ENCODE measurements at places on chromosomes 13 and 19. TPM values are rescaled to one million over a fixed set of nuclear protein-coding genes. Genes with fewer than 3 reads are reported as not detected.

Gene PRMT1
- total RNA-seq, result 454 TPM

DNA sequence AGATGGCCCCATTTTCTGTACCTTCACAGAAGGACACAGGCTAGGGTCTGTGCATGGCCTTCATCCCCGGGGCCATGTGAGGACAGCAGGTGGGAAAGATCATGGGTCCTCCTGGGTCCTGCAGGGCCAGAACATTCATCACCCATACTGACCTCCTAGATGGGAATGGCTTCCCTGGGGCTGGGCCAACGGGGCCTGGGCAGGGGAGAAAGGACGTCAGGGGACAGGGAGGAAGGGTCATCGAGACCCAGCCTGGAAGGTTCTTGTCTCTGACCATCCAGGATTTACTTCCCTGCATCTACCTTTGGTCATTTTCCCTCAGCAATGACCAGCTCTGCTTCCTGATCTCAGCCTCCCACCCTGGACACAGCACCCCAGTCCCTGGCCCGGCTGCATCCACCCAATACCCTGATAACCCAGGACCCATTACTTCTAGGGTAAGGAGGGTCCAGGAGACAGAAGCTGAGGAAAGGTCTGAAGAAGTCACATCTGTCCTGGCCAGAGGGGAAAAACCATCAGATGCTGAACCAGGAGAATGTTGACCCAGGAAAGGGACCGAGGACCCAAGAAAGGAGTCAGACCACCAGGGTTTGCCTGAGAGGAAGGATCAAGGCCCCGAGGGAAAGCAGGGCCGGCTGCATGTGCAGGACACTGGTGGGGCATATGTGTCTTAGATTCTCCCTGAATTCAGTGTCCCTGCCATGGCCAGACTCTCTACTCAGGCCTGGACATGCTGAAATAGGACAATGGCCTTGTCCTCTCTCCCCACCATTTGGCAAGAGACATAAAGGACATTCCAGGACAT, 7.0 kb upstream of the CEACAM7 start:
- H3K4me1 ChIP-seq, result no peaks in the 10 kb centered on the region
- no peak overlapping the region for H3K4me3 ChIP-seq
- H3K27ac ChIP-seq, result no peak overlapping the region
- peaks cover 4% of the 10 kb centered on the region for H3K36me3 ChIP-seq
- no peak for DNase-seq

- peaks cover 43% of the 10 kb centered on the region for H3K4me1 ChIP-seq
- H3K27me3 ChIP-seq, result peaks cover 19% of the 10 kb centered on the region
- H3K4me3 ChIP-seq, result peak overlapping the region; percentile 96
- peaks cover 26% of the 10 kb centered on the region for H3K36me3 ChIP-seq
- no peak for DNase-seq
These were observed 1.8 kb downstream of the HMGB1 start for GRCh38 chr13:30463787-30464495.

DNA sequence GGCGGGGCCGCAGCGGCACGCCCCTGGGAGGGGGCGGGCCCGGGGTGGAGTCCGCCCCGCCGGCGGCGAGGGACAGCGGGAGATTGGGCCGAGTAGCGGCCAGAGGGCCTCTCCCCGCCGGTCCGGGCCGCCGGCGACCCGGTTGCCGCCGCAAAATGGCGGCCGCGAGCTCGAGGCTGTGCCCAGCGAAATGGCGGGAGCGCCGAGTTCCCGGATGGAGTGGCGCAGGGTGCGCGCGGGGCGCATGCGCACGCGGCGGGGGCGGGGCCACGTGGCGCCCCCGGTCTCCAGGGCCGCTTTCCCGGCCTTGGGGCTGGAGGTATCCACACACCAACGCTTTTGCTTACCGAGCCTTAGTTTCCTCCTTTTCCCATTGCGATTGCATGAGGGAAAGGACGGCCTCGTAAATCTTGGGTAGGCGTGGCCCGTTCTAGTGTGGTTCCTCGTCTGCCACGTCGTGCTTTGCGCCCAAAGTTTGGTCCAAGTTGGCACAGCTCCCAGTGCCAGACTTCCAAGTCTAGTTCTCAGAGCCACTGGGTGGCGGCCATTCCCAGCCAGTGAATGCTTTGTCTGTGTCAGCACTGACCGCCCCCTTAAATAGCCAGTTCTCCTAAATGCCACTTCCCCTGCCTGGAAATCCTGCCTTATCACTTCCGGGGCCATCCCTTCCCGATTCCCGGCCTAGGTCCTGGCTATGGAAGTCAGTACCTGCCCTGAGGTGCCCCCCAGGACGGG, 513 bp downstream of the CIRBP start:
- H3K4me3 ChIP-seq, result peak overlapping the region; percentile 91
- H3K27me3 ChIP-seq, result peaks cover 31% of the 10 kb centered on the region
- H3K27ac ChIP-seq, result peak overlapping the region; percentile 98
- H3K36me3 ChIP-seq, result peaks cover 23% of the 10 kb centered on the region

Gene IFNL1
- total RNA-seq, result not detected

- no peaks in the 10 kb centered on the region for H3K27me3 ChIP-seq
- DNase-seq, result peak; percentile 9
- H3K27ac ChIP-seq, result no peak overlapping the region
- peaks cover 4% of the 10 kb centered on the region for H3K36me3 ChIP-seq
- peaks cover 30% of the 10 kb centered on the region for H3K4me1 ChIP-seq
These were observed 7.0 kb upstream of the WBP4 start for GRCh38 chr13:41054212-41054877.

All from neural crest cell (in vitro differentiated cells).